ENCODE measurements at places on chromosomes 5 and 9. TPM values are rescaled to one million over a fixed set of nuclear protein-coding genes. Genes with fewer than 3 reads are reported as not detected.

The ECSCR gene
- 404 TPM for total RNA-seq

The PGM5 gene
- total RNA-seq: 128 TPM

The DIRAS2 gene
- total RNA-seq: 1.0 TPM

- DNase-seq: peak; percentile 97
Measured at GRCh38 chr5:36241631-36242533, at the start of gene NADK2. Gene NADK2 (minus strand): TSS chr5:36241925. CDS start chr5:36241798, 127 bp downstream.

DNA sequence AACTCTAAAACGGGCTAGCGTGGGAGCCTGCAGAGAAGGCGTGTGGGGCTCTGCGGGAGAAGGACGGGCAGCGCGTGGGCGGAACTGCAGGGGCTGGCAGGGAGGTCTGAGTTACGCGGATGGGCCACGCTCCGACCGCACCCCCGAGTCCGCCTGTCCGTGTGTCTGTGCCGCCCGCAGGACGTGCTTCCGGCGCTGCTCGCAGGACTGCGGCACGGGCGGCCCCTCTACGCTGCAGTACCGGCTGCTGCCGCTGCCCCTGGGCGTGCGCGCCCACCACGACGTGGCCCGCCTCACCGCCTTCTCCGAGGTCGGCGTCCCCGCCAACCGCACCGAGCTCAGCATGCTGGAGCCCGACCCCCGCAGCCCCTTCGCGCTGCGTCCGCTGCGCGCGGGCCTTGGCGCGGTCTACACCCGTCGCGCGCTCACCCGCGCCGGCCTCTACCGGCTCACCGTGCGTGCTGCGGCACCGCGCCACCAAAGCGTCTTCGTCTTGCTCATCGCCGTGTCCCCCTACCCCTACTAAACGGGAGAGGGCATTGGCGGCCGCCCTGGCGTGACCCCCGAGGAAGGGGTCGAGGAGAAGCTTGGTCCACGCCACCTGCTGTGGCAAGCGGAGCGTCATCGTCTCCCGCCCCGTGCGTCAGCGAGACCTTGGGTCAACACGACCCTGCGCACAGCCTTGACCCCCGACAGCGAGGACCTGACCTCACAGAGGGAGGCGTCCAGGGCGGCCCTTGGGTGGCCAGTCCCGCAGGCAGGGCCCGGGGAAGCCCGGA, 11.4 kb upstream of the ASS1 start:
- peak; percentile 63 for DNase-seq

GRCh38 chr9:138014563-138014945, 137.0 kb downstream of the CACNA1B start:
- no peak for DNase-seq

GRCh38 chr9:91503673-91504081, 80.0 kb upstream of the NFIL3 start:
- no peak for DNase-seq

- no peak for DNase-seq
Measured at GRCh38 chr9:29422438-29422837, 1849.2 kb upstream of the C9orf72 start.

DNA sequence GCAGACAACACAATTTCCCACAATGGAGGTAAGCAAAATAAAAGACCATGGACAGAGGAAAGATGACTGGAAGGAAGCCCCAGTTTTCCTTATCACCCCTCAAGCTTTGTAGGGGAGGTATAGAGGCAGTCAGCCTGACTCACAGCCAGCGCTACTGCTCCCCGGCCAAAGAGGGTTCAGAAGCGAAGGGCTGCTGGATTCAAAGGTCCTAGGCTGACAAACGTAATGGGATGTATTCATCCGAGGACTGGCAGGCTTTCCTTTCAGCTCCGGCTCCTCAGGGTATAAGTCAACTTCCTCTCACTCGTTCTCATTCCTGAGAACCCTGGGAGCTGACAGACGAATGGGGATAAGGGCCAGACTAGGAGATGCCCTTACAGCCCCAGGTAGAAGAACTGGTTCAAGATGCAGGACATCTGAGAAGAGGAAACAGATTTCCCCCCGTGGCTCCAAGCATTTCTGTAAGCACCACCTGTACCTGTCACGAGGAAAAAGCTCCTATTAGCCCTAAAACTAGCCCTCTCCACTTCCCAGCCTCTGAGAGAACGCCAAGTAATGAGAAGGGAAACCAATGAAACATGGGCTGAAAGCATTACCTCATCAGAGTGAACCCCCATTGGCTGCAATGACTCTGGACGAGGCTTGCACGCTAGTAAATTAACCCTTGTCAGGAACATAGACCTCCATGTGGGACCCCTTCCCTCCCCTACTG, 22.1 kb upstream of the FAM13B start:
- peak; percentile 19 for DNase-seq

GRCh38 chr5:74441616-74442015, 198.9 kb downstream of the ENC1 start:
- no peak for DNase-seq
